ENCODE measurements at places on chromosomes 1 and 21.

DNA sequence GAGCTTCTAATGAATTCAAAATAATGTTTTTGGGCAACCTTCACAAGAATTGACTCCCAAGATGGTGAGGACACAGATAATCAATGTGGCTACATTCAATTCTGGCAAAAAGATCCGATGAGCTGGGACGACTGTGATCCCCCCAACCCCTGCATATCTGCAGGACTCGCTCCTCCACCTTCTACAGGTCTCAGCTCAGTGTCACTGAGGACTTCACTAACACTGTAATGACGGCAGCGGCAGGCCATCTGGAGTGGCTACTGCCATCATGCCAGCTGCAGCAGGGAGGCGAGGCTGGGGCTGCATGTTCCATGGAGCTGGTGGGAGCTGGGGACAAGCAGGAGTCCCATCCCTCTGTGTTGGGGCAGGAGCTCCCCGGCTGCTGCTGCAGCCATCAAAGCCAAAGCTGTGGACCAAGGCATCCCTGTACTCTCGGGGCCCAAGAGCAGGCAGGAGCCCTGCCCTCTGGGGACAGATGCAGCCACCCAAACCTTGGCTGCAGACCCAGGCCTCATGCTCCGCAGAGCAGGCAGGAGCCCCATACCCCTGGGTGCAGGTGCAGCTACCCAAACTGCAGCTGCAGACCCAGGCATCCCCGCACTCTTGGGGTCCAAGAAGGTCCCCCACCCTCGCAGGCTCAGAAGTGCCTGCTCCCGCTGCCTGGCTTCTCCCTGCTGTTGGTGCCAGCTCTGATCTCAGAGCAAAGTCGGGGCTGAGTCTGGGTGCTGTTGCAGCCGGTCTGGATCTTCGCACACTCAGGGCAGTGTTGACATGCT is 12.2 kb upstream of the DHRS3 start:
- no peak for DNase-seq

DNA sequence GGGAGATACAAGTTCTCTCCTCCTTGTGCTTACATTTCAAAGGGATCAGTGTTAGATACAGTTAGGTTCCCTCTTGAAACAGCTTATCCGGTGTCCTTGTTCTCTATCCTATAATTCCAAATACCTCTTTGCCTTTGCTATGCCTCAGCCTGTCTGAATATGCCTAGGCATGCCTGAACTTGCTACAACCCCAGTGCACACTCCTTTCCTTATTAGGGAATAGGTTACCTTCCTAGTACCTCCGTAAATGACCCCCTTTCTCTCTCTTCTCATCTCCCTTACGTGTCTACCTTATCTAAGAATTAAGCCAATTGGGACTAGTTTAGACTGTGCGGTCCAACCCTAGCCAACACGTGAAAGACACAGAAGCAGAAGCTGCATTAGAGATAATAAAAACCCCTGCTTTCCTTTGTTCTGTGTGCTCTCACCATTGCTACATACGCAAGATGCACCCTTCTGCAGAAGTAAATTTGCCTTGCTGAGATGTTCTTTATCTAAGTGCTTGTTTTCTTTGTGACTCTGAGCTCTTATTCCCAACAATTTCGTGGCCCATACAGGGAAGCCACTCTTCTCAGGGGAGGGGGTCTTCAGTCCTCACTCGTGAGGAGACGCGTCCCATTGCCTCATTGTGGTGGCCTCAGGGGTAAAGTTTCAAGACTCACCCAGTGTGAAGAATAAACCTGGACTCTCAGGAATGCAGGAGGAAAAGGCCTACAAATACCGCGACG is 802.1 kb downstream of the PLA2G4A start:
- DNase-seq, result no peak

DNA sequence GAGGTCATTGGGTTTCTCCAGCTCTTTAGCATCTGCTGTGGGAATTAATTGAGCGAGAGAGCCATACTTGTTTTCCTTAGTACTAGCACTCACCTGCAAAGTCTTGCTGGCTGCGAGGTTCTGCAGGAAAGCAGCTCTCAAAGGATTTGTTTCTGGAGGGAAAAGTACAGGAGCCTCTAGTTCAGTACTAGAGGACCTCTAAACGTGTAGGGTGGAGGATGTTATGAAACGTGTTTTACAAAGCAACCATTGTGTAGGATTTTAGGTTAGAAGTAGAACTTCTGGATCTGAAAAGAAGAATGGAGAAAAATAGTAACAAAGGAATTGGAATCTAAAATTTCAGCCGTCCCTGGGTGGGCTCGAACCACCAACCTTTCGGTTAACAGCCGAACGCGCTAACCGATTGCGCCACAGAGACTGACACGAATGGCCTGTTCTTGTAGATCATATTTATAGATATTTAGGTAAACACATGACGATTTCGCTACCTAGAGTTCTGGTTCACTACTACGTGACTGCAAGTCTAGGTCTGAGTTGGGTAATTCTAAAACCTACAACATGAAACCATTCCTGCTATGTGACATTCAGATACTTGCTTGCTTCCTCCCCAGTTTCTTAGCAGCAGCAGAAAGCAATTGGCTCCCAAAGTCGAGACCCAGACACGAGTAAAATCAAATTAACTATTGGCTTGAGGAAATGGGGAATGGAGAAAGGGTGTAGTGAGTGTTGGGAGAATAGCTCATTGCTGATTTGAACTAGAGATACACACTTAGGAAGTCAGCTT is 60.2 kb upstream of the CFAP126 start:
- no peak for DNase-seq

DNA sequence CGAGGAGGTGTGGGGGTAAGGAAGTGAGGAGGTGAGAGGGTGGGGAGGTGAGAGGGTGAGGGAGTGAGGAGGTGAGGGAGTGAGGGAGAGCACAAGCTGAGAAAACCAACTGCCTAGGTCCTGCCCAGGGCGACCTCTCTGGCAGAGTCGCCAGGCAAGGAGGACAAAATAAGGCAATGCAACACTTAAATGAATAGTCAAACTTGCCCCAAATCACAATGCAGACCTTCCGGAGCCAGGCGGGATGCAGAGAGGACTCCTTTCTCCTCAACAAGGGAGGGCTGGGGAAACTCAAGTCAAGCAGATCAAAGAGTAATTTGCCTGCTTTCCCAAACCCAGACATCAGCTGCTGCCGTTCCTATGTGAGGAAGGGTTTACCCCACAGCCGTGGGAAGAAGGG is 86.0 kb downstream of the CCDC185 start:
- DNase-seq, result no peak

DNA sequence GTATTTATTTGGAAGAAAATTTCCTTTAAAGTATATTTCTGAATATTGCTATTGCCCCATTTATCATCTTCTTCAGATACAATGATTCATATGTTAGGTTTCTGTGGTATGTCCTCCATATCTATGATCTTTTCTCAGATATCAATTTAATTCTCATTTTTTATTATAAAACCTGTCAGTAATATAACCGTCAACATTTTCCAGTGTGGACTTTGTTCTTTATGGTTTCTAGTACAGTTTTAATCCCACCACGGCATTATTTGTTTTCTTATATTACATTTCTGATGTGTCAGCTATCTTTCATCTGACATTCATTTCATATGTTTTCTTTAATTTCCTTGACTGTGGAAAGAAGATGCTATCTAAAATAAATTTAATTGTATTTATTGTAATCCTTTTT is 97.9 kb downstream of the PLPPR5 start:
- DNase-seq, result no peak

GRCh38 chr1:212561501-212561931 is 47.0 kb upstream of the ATF3 start:
- no peak for DNase-seq

DNA sequence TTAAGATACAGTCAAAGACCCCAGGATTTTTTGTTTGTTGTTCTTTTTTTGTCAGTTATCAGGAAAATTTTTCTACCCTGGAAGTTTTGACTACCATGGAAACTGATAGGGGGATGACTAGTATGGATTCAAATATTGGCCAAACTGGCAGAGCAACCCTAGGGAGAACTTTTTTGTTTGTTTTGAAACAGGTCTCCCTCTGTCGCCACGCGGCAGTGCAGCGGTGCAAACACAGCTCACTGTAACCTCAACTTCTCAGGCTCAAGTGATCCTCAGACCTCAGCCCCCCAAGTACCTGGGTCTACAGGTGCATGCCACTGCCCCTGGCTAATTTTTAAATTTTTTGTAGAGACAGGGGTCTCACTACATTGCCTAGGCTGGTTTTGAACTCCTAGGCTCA is 46.6 kb downstream of the TOR3A start:
- no peak for DNase-seq

DNA sequence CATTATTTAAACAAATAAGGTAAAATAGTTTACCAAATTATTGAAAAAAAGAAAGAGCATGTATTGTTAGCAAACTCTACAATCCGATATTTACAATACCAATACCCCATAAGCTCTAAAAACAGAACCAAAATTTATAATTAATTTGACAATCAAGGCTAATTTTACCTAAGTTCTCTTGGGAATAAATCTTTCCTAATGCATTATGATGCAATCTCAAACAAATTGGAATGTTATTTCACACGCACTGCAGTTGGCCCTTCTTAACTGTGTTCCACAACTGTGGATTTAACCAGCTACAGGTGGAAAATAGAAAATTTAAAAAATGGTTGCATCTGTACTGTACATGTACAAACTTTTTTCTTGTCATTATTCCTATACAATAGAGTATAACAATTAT is 300.1 kb downstream of the BRINP3 start:
- no peak for DNase-seq

GRCh38 chr1:153032677-153033308 is 1.8 kb downstream of the SPRR1B start:
- no peak for DNase-seq
